ENCODE measurements at places on chromosomes 3 and 15.

GRCh38 chr3:156151824-156152428 is 31.5 kb downstream of the KCNAB1 start:
- DNase-seq: peak; percentile 57
- H3K27ac ChIP-seq: no peak overlapping the region
- no peaks in the 10 kb centered on the region for H3K4me1 ChIP-seq
- no peaks in the 10 kb centered on the region for H3K27me3 ChIP-seq
- H3K36me3 ChIP-seq: no peaks in the 10 kb centered on the region

- H3K27me3 ChIP-seq: no peaks in the 10 kb centered on the region
- DNase-seq: no peak
- H3K36me3 ChIP-seq: no peaks in the 10 kb centered on the region
- no peaks in the 10 kb centered on the region for H3K4me1 ChIP-seq
Observed at GRCh38 chr3:43932921-43933320, 242.2 kb downstream of the ABHD5 start.

DNA sequence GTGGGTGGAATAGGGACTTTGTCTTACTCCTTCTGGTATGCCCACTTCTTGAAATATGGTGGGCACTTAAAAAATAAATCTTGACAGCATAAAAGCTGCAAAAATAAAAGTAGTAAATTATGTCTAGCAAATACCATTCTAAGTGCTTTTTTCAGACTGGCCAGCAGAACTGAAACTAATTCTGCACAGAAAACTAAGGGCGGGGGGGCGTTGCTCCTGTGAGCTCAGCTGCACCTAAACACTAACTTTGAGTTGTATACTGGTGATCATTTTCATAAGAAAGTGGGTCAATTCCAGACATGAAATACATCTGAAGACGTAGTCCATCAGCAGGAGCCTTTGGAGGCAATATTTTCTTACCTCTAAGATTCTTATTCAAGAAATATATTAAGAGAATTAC is 114.8 kb downstream of the WDR76 start:
- no peaks in the 10 kb centered on the region for H3K36me3 ChIP-seq
- H3K4me1 ChIP-seq: no peaks in the 10 kb centered on the region
- no peak overlapping the region for H3K4me3 ChIP-seq
- H3K27me3 ChIP-seq: no peaks in the 10 kb centered on the region
- no peak overlapping the region for H3K27ac ChIP-seq
- no peak for DNase-seq

GRCh38 chr3:12309716-12310115 is 20.8 kb downstream of the PPARG start:
- H3K27me3 ChIP-seq: no peaks in the 10 kb centered on the region
- H3K36me3 ChIP-seq: peaks cover 1% of the 10 kb centered on the region
- no peak for DNase-seq
- peaks cover 3% of the 10 kb centered on the region for H3K4me1 ChIP-seq
- H3K4me3 ChIP-seq: no peak overlapping the region

DNA sequence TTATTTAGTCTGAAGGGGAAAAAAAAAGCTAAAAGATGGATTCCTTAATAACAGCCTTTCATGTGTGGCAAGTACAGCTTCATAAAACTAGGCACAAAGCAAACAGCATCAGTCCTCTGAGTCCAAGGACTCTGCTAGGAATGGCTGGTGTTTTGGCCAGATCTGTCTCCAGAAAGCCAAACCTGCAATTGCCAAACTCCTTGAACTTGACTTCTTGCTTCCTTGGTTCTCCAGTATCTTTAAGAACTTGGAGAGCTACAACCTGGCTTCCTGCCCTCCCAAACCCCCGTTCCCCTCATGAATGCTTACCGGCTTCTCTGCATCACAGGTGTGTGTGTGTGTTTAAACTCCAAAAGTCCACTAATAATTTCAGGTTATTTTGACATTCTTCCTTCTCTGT is 1.6 kb upstream of the PLOD2 start:
- H3K27me3 ChIP-seq: no peaks in the 10 kb centered on the region
- no peak overlapping the region for H3K27ac ChIP-seq
- peaks cover 10% of the 10 kb centered on the region for H3K4me1 ChIP-seq
- H3K36me3 ChIP-seq: no peaks in the 10 kb centered on the region

- no peaks in the 10 kb centered on the region for H3K36me3 ChIP-seq
- peaks cover 11% of the 10 kb centered on the region for H3K4me1 ChIP-seq
- H3K27ac ChIP-seq: no peak overlapping the region
- no peaks in the 10 kb centered on the region for H3K27me3 ChIP-seq
- no peak for DNase-seq
- H3K4me3 ChIP-seq: no peak overlapping the region
Observed at GRCh38 chr3:72892081-72892775, 4.4 kb downstream of the GXYLT2 start.

DNA sequence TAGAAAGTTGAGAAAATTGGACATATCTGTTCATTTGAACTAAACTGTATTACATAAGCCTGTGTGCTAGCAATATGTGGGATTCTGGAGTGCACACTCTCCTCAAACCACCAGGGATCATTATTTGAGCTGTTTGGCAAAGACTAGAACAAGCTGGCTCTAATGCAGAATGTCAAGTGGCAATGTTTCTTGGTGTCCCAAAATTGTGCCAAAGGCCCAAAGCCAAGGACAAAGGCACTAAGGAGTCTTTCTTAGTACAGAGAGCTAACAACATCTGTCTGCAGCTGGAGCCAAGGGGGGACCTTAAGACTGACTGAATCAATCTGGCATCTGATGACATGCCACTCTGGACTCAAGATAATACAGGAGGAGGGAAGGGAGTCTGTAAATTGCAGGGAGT is 76.7 kb upstream of the STRIT1 start:
- no peaks in the 10 kb centered on the region for H3K36me3 ChIP-seq
- no peak for DNase-seq
- H3K27me3 ChIP-seq: no peaks in the 10 kb centered on the region
- no peak overlapping the region for H3K4me3 ChIP-seq
- H3K4me1 ChIP-seq: no peaks in the 10 kb centered on the region

- peak; percentile 51 for DNase-seq
Observed at GRCh38 chr3:141392897-141393734, 24.8 kb downstream of the ZBTB38 start.

DNA sequence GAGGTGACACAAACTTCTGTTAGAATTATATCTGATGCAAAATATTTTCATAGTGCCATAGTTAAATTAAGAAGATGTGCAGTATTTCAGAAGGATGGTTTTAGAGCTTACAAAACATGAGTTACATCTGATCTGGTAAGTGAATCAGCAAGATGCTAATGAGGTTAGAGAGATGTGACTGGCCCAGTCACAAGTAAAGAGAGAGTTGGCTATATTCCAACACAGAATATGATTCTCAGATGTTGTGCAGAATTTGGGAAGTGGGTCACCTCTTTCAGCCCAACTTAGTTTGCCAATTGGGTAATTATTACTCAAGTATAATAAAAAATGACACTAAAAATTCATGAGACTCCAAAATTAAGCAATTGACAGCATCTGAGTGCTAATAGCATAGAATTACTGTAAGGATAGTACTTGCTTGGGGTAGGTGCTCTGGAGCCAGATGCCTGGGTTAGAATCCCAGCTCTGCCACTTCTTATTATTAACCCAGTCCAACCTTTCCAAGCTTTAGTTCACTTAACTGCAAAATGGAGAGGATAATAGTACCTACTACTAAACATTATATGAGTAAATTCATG is 30.8 kb downstream of the P2RY1 start:
- DNase-seq: peak; percentile 23
- H3K4me3 ChIP-seq: no peak overlapping the region
- H3K36me3 ChIP-seq: no peaks in the 10 kb centered on the region

- peaks cover 9% of the 10 kb centered on the region for H3K4me1 ChIP-seq
- no peak overlapping the region for H3K27ac ChIP-seq
Observed at GRCh38 chr3:5140230-5140621, 18.1 kb downstream of the ARL8B start.

- H3K4me1 ChIP-seq: no peaks in the 10 kb centered on the region
- H3K4me3 ChIP-seq: no peak overlapping the region
- H3K36me3 ChIP-seq: no peaks in the 10 kb centered on the region
Observed at GRCh38 chr3:76715426-76715825, 324.5 kb upstream of the ROBO2 start.

- H3K4me3 ChIP-seq: no peak overlapping the region
- no peak for DNase-seq
- no peaks in the 10 kb centered on the region for H3K27me3 ChIP-seq
- no peaks in the 10 kb centered on the region for H3K36me3 ChIP-seq
- no peaks in the 10 kb centered on the region for H3K4me1 ChIP-seq
- no peak overlapping the region for H3K27ac ChIP-seq
Observed at GRCh38 chr3:188972310-188972709, 199.5 kb upstream of the TPRG1 start.

DNA sequence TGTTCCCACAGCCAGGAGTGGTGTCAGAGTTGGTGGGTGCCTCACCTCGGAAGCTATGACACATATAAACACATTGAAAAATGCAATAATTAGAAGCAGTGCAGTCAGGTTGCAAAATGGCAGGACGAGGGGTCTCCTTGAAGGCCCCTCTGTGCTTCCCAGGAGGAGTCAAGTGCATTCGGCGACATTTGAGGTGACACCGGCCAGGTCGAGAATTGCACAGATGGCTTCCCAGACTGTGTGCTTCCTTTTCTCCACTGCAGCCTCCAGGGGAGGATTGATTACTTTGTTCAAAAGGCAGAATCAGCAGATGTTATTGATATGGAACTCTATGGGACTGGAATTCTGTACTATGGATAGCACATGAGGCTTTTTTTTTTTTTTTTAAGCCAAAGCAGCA is 163.2 kb downstream of the MINAR1 start:
- no peak overlapping the region for H3K4me3 ChIP-seq
- H3K27ac ChIP-seq: no peak overlapping the region
- DNase-seq: no peak
- no peaks in the 10 kb centered on the region for H3K36me3 ChIP-seq

- no peak overlapping the region for H3K27ac ChIP-seq
- peak; percentile 79 for DNase-seq
- no peaks in the 10 kb centered on the region for H3K4me1 ChIP-seq
Observed at GRCh38 chr3:158539414-158540014, 31.5 kb upstream of the MLF1 start.

- no peaks in the 10 kb centered on the region for H3K4me1 ChIP-seq
- H3K4me3 ChIP-seq: no peak overlapping the region
- no peak overlapping the region for H3K27ac ChIP-seq
- no peak for DNase-seq
- H3K36me3 ChIP-seq: no peaks in the 10 kb centered on the region
Observed at GRCh38 chr3:16335333-16335732, 70.3 kb downstream of the OXNAD1 start.

- H3K36me3 ChIP-seq: no peaks in the 10 kb centered on the region
- no peaks in the 10 kb centered on the region for H3K4me1 ChIP-seq
- no peak overlapping the region for H3K4me3 ChIP-seq
- H3K27me3 ChIP-seq: no peaks in the 10 kb centered on the region
- DNase-seq: no peak
Observed at GRCh38 chr3:45106874-45107273, 39.3 kb downstream of the CDCP1 start.

DNA sequence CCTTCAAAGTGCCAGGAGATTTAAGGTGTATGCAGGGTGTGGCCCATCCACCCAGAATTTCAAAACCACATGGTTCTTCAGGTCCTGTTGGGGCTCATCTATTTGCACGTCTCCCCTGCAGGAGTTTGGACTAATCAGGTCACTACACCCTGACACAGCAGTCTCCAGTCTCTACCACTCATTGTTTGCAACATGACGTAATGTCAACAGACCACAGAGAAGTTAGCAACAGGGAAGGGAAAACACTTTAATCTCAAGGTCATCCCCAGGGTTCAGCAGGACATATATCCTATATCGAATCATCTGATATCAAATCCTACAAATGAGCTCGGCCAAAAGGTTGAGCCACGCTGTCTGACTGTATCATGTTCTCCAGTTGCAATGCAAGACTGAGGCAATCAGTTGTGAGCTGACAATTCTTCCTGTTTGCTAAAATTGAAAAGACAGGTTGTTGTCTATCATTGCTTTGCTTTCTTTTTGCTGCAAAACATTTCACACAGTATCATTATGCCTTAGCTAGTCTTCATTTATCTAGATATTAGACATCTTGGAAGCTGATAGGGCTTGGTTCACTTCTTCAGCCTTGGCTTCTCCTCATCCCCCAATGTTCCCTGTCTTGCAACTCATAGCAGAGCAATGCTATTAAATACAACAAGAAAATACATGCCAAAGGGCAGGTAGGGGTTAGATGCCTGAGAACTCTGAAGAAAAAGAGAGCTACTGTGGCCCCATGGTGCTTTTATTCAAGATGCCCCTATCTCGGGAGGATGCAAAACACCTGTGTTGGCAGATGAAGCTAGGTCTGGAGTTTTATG is 13.4 kb upstream of the LEKR1 start:
- no peaks in the 10 kb centered on the region for H3K36me3 ChIP-seq
- no peak overlapping the region for H3K4me3 ChIP-seq
- H3K4me1 ChIP-seq: peaks cover 17% of the 10 kb centered on the region
- H3K27me3 ChIP-seq: peaks cover 4% of the 10 kb centered on the region
- peak; percentile 22 for DNase-seq
- no peak overlapping the region for H3K27ac ChIP-seq

- H3K4me3 ChIP-seq: no peak overlapping the region
- H3K36me3 ChIP-seq: no peaks in the 10 kb centered on the region
- no peak overlapping the region for H3K27ac ChIP-seq
Observed at GRCh38 chr15:59991834-59992233, 12.3 kb upstream of the FOXB1 start.

Data from trophoblast cell (in vitro differentiated cells and primary cell).